ENCODE measurements at places on chromosomes 11 and 22.

DNA sequence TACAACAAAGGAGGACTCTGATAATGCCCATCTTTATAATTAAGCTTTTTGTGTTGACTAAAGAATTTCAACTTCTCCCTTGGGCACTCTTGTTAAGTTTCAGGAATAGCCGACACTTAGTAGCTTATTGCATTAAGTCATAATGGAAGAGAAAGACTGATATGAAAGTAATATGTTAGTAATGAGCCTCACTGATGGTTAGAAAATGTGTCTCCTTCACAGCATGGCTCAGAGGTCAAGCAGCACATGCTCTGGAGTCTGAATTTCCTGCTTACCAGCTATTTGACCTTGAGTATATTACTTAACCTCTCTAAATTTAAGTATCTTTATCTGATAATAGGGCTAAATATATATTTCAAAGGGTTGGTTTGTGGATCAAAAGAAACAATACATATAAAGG lies 39.0 kb downstream of the PDGFD start:
- DNase-seq, result no peak

DNA sequence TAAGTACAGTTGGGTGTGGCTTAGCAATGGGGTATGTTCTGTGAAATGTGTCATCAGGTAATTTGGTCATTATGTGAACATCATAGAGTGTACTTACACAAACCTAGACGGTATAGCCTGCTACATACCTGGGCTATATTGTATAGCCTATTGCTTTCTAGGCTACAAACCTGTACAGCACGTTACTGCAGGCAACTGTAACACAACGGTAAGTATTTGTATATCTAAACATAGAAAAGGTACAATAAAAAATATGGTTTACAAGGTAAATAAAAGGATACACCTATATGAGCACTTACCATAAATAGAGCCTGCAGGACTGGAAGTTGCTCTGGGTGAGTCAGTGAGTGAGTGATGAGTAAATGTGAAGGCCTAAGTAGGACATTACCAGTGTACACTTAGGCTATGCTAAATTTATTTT lies 73.1 kb upstream of the GDPD4 start:
- no peak for DNase-seq

GRCh38 chr22:17388235-17388634 lies 19.0 kb downstream of the CECR2 start:
- DNase-seq, result no peak

DNA sequence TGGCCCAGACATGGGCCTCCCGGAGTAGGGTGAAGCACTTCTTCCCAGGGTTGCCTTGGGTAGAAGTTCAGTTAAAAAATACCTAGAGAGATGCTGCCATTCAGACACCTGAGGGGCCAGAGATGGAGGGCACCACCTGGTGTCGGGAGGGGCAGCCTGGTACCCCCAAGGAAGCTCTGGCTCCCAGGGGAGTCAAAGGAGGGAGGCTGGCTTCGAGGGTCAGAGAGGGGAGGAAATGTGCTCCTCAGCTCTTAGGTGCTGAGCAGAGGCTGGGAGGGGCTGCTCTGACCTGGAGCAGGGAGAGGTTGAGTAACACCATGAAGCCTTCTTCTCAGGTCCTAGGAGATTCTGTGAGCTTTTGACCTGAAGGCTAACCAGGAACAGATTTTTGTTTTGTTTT lies 1.1 kb downstream of the USP35 start:
- DNase-seq, result no peak

- DNase-seq, result no peak
Measured at GRCh38 chr11:117058761-117059261, 39.4 kb downstream of the SIK3 start.

DNA sequence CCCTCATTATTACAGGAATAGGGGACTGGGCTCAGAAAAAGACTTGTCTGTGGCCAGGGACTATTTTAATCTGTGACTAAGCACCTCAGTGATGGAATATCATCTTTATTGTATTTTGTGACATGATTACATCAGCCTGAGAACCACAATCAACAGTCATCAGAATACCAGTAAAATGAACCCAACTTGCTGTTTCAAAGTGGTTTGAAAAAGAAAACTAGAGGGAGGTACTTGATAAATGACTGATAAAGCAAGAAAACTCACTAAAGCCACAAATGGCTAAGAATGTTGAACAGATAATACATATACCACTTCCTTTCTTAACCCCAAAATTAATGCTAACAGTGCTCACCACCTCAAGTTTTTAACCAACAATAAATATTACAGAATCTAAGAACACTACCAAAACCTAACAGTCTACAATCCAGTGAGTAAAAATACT lies 155.7 kb downstream of the ATG16L2 start:
- DNase-seq, result no peak

DNA sequence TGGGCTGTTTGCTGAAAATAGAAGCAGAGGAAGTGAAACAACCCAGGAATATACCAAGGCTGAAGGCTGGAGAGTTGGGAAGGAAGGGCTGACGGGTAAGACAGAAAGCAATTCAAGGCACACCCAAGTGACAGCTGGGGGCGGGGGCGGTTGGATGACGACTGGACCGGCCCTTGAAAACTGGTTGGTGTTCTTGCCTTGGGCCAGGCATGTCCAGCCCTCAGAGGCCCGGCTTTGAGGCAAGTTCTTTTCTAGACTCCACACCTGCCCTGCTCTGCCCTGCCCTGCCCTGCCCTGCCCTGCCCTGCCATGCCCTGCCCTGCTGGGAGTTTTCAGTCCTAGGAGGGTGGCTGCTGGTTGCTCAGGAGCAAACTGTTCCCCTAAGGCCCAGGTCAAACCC lies 34.2 kb upstream of the CACNG2 start:
- no peak for DNase-seq

DNA sequence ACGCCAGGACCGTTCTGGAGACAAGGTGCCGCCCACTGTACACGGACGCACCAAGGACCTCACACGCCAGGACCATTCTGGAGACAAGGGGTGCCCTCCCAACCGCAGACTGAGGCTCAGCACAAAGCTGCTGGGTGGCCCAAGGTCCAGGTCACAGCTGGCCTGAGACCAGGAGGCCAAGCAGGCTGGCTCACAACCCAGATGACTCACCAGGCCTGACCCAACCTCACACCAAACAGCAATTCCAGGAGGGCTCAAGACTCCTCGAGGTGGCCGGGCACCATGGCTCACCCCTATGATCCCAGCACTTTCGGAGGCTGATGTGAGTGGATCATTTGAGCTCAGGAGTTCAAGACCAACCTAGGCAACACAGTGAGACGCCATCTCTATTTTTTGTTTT lies 14.8 kb downstream of the BRD1 start:
- DNase-seq, result no peak

DNA sequence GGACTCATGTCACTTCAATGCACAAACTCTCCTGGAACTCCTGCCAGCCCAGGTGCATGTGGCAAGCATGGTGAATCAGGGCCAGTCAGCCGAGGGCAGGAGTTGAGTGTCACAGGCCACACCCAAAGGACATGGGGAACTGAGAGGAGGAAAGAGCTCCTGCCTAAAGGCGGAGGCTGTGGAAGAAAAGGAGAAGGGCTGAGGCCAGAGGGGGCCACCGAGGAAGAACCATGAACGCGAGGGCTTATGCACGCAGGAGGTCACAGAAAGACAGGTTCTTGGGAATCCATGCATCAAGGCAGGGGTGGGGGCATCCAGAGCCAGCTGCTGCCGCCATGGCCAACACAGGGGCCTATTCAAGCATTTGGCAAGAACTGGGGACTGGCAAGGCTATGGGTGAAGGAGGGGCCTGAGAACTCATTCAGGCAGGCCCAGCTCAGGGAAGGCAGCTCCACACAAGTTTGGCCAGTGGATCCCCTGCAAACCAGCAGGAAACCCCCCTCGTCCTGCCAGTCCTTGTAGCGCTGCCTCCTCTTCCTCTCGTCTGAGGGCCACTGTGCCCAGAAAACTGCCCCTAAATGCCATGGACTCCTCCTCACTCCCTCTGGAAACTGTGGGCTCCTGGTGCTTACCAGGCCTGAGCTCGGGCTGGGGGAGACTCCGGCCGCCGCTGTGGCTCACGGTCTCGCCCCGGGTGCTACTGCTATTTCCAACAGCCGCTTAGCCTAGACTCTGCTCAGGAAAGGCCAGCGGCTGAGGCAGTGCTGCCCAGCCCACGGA lies 15.4 kb downstream of the PPM1F start:
- DNase-seq, result no peak

GRCh38 chr11:117465236-117465997 lies 137.8 kb downstream of the CEP164 start:
- no peak for DNase-seq

DNA sequence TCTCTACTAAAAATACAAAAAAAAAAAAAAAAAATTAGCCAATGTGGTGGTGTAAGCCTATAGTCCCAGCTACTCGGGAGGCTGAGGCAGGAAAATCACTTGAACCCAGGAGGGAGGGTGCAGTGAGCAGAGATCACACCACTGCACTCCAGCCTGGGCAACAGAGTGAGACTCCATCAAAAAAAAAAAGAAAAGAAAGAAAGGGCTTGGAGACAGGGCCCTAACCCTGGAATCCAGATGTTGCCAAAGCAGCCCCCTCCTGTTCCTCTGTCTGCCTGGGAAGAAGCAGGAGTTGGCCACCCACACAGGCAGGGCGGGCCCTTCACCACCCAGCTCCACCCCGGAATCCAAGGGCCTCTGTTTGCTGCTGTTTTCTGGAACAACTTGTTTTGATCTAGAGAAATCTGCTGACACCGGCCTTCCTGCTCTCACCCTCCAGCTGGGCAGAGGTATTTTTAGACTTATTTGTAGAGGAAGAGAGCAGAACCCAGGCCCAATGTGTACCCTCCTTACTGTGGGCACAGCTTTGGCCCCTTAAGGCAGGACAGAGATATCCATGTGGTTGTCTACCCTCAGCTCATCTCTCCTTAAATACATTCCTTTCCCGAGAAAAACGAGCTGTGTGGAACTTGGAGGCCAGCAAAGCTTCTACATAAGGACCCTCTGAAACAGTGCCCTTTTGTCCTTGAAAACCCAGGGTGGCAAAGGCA lies 2.7 kb upstream of the NEAT1 start:
- DNase-seq, result peak; percentile 36

DNA sequence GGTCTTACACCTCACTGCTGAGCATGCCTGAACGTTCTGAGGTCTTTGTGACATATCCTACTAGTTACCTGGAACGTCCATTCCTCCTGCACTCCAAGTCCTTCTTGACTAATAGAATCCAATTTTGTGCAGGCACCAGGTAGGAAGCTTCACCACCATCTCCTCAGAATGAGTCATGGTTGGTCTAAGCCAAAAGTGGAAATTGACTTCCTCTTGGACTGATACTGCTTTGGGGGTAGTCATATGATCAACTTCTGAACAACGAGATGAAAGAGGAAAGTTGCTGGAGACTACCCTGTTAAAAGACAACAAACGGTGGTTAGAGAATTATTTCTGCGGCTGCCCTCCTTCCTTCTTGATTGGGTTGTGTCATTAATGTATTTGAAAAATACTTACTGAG lies 374.2 kb upstream of the LARGE1 start:
- DNase-seq, result no peak

DNA sequence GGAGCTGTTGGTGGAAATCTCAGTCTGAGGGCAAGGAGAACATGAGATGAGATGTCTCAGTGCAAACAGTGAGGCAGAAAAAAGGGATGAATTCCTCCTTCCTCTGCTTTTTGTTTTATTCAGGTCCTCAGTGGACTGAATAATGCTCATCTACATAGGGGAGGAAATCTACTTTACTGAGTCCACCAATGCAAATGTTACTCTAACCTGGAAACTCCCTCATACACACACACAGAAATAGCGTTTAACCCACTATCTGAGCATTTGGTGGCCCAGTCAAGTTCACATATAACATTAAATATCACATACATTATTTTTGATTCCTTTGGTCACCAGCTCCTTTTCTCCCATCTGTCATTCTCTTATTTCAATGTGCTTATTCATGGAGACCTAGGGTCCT lies 418.8 kb downstream of the TMEM135 start:
- no peak for DNase-seq

- DNase-seq, result no peak
Measured at GRCh38 chr11:133559382-133559781, 27.1 kb upstream of the OPCML start.

DNA sequence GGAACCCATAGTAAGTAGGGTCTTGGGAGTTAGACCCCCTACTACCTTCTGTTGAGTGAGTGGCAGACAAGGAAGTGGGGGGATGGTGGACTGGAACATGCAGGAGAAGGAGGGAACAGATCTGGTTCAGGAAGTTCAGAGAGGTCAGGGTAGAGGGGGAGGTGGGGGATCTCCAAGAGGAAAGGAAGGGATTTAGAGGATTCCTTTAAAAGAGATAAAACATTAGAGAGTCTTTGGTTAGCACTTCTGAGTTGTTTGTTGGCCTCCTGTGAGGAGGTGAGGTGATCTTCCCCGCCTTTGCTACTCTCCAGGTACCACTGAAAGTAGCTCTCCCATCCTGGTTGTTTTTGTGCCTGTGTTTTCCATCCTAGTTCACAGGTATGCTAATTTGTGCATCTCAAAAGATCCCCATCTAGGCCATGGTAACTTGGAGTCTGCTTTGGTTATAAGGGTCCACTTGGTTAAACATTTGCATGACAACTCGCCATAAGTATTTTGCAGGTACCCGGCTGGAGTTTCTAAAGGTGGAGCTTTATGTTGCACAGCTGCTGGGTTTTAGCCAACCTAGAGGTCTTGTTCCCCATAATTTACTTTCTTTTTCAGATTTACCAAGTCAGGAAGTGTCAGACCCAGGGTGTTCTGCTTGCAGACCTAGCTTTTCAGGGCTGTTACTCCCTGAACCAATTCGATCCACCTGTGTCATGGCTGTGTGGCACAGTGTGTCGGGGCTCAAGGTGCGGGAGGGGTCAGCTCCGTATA lies 79.3 kb upstream of the SORL1 start:
- DNase-seq, result peak; percentile 29

- no peak for DNase-seq
Measured at GRCh38 chr11:118305726-118306125, 1.2 kb downstream of the CD3E start.

- peak; percentile 4 for DNase-seq
Measured at GRCh38 chr11:2807025-2807681, 78.4 kb downstream of the CDKN1C start.

DNA sequence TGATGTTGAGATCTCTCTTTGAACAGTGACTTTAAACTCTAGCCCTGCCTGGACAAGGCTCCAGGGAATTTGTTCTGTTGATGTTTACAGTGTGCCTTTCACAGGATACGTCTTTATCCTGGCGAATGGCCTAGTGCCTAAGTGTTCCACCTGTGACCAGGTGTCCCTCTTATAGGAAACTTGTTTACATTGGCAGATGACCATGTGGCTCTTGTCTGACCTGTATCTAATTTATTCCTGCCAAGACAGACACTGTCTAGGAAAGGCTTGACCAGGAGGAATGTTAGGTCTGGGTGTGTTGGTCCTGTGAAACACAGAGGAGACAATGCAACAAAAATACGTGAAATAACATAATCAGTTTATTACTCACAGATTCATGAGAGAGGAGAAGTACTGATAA lies 875.6 kb downstream of the METTL15 start:
- no peak for DNase-seq
